Lower lobe of right lung (tissue), 2 donors: ENCODE measurements at places on chromosomes 6 and 20. TPM values are rescaled to one million over a fixed set of nuclear protein-coding genes. Genes with fewer than 3 reads are reported as not detected.

- no peak overlapping the region for H3K27ac ChIP-seq
- H3K27me3 ChIP-seq, result no peaks in the 10 kb centered on the region
- H3K4me3 ChIP-seq, result no peak overlapping the region
Observed at GRCh38 chr6:123089226-123089625, 93.2 kb downstream of the CLVS2 start.

- H3K27me3 ChIP-seq, result no peaks in the 10 kb centered on the region
- peaks cover 6% of the 10 kb centered on the region for H3K4me1 ChIP-seq
- H3K36me3 ChIP-seq, result no peaks in the 10 kb centered on the region
- no peak overlapping the region for H3K27ac ChIP-seq
- no peak overlapping the region for H3K4me3 ChIP-seq
Observed at GRCh38 chr6:70700922-70701876, 33.5 kb downstream of the SMAP1 start.

DNA sequence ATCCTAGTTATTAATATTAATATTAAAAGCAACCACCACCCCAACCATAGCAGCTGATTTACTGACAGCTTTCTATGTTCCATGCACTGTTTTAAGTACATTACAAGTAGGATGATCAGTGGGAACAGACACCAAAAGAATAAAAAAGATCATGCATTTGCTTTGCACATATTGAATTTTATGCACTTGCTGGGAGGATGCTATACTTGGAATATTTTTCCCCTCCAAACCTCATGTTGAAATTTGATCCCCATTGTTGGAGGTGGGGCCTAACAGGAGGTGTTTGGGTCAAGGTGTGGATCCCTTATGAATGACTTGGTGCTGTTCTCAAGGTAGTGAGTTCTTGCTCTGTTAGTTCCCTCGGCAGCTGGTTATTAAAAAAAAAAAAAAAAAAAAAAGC is 178.9 kb upstream of the MYLIP start:
- DNase-seq, result no peak
- no peaks in the 10 kb centered on the region for H3K27me3 ChIP-seq
- H3K27ac ChIP-seq, result no peak overlapping the region
- H3K4me3 ChIP-seq, result no peak overlapping the region
- no peaks in the 10 kb centered on the region for H3K36me3 ChIP-seq

DNA sequence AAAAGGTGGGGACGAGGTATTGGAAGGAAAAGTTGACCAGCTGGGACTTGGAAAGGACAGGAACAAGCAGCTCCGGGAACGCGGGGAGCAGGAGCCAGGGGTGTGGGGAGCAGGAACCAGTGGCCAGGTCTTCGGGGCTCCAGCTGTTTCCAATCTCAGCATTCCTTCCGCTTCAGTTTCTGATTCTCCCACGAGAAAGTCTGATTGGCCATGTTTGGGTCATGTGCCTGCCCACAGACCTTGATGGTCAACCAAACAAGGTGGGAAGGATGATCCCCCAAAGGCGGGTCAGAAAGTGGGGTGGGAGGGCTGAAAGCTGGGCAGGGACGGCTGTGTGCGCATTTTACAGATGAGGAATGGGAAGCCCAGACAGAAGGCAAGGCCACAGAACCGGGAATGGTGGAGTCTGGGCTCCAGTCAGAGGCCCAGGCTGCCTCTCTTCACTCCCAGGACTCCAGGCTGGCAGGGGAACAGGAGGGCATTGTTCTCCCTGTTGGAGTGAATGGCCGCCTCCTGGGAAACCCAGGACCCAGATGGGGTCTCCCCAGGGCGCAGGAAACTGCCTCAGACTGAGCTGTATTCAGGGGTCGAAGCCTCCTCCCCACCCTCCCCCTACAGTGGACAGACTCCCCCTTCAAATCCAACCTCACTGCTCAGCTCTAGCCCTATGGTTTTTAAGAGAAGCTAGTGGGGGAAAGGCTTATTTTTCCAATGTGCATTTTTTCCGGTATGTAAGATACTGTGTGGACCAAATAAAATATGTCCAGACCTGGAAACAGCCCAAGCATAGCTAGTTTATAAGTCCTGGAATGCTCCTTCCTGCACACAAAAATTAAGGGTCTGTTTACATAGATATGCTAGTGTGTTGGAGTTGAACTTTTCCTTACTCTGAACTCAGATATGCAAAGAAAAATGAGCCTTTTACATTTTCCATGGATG is 12.2 kb upstream of the PTGIS start:
- H3K4me1 ChIP-seq, result peaks cover 38% of the 10 kb centered on the region
- DNase-seq, result no peak
- H3K36me3 ChIP-seq, result no peaks in the 10 kb centered on the region
- peak overlapping the region; percentile 6 for H3K27ac ChIP-seq

GRCh38 chr20:58447511-58448391 is 58.7 kb downstream of the VAPB start:
- no peaks in the 10 kb centered on the region for H3K4me1 ChIP-seq
- no peak for DNase-seq
- no peaks in the 10 kb centered on the region for H3K27me3 ChIP-seq
- no peak overlapping the region for H3K4me3 ChIP-seq

DNA sequence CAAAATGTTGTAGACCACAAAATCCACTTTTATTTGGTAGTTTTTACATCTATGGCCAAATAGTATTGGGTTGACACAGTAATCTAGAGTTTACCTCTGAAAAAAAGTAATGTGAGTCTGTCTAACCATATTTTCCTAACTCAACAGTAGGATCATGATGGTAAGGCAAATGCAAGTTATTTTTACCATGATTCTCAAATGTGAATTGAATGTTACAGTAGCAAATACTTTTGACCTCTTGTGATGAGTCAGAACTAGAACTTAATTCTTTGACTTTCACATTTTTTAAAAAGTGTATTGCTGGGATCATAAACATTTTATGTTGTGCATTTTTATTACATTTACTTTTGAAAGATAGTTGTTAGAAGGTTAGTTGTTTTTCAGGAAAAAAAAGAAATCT is 22.0 kb downstream of the RNF146 start:
- H3K4me3 ChIP-seq, result no peak overlapping the region
- peaks cover 40% of the 10 kb centered on the region for H3K4me1 ChIP-seq
- no peaks in the 10 kb centered on the region for H3K27me3 ChIP-seq
- no peak for DNase-seq

Gene NRSN1
- total RNA-seq, result not detected
